ENCODE measurements at places on chromosomes 4 and X.

DNA sequence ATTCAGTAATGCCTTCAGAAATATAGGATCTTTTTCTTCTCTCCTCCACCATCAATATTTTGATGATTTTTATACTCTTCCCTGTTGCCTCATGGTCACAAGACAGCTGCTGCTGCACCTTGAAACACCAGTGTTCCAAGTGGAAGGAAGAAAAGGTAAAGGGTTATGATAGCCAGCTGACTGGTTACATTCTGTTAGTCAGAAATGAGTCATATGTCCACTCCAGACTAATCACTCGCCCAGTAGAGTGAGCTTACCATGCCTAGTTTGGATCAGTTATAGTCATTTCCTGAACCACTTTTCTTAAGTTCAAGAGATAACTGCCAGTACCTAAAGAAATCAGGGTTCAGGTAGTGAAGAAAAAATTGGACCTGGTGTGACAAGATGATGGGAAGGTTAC lies 532.3 kb upstream of the SMIM31 start:
- DNase-seq, result no peak

GRCh38 chr4:121069430-121069829 lies 2.9 kb downstream of the NDNF start:
- DNase-seq, result no peak

DNA sequence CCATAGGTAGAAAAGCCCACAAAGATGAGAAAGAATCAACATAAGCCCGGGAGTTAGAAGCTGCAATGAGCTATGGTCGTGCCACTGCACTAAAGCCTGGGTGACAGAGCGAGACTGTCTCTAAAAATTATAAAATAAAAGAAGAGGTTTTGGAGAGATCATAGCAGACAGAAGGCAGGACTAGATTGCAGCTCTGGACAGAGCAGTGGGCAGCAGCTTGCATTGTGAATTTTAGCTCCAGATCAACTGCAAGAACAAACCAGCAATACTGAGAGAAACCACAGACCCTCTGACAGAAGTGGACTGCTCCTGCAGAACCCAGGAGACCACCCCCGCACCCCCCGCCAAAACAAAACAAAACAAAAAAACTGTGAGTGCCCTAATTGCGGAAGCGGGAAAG lies 30.6 kb downstream of the SOWAHB start:
- DNase-seq, result no peak

GRCh38 chr4:172601195-172601594 lies 567.4 kb upstream of the GALNT7 start:
- DNase-seq, result no peak

DNA sequence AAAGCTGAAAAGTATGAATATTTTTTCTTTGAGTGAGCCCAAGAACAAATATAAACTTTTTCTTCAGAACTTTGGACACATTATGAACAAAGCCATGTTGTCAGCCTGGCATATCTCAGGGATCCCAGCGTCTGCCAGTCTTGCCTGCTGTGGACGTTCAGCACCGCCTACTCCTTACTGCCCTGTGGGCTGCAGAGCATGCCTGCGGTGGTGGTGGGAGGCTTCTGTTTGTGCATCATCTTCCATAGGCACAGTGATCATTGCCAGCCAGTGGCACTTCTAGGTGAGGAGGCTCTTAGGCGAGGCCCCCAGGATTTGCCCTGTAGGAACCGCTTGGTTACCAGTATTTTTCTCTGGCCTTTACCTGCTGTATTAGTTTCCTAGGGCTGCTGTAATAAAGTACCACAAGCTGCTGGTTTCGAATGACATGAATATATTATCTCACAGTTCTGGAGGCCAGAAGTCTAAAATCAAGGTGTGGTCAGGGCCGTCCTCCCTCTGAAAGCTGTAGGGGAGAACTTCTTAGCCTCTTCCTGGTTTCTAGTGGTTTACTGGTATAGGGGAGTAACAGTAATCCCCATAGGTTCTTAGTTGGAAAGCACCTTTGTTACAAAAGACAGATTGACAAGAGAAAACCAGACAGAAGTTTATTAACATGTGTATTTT lies 15.4 kb downstream of the ANXA3 start:
- DNase-seq, result no peak

DNA sequence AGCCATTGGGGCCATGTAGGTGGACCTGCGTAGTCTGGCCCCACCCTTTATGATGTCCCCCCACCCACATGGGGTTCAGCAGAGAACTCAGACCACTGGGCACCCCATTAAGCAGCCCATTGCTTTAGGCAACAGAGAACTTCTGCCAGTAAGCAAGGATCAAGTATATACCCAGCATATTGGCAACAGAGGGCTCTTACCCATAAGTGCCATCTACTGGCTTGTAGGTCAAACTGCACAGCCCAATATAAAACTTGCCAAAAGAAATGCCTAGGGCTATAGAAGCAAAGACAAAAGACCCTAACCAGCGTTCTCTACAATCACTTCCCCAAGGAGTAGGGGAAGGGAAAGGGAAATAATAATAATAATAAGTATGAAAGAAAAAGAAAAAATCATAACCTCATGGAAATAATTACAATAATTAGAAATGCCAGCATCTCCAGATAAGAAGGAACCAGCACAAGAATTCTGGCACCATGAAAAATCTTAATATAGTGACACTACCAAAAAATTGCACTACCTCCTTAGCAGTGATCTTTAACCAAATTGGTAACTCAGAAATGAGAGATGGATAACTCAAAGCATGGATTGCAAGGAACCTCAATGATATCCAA lies 1090.7 kb downstream of the FAT4 start:
- DNase-seq, result no peak

DNA sequence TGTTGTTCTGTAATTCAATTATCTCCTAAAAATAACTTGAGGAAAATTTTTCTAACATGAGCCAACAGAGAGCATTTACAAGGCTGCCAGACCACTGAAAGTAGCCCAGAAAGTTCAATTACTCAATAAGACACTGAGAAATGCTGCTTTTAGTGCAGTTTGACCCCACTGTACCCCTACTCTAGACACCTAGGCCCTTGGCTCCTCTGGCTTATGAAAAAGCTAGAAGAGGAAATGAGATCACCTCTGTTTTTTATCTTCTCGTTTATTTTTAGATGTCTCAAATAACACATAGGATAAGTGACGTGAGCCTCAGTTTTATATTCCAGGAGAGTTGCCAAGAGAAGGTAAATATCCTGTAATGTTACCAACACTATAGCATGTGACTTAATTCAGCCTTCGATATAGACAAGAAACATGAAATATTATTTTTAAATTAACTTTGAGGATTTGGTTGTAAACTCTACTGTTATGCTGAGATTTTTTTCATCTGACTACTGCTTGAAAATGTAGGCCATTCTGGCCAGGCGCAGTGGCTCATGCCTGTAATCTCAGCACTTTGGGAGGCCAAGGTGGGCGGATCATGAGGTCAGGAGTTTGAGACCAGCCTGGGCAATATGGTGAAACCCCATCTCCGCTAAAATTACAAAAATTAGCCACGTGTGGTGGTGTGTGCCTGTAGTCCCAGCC lies 24.4 kb downstream of the TNIP3 start:
- DNase-seq, result peak; percentile 64

DNA sequence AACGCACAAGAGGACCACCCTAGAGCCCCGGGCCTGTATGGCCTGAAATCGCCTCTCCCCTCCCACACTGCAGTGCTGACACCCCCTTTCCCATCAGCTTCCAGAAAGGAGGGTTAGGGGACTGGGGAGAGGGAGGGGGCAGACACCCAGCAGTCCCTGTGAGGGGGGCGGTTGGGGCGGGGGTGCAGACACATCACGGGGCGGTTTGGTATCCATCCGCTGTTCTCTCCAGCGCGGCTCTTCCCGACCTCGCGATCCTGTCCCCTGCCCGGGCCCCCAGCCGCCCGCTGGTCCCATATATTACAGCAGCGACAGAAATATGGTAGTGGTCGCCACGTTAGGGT lies 404 bp upstream of the GPRASP2 start:
- no peak for DNase-seq

- DNase-seq, result no peak
These were observed 232.8 kb downstream of the TRIML1 start for GRCh38 chr4:188372058-188372457.

- DNase-seq, result no peak
These were observed 216.2 kb downstream of the CEP135 start for GRCh38 chr4:56164907-56165306.

GRCh38 chr4:30768277-30768676 lies 48.1 kb downstream of the PCDH7 start:
- DNase-seq, result no peak

DNA sequence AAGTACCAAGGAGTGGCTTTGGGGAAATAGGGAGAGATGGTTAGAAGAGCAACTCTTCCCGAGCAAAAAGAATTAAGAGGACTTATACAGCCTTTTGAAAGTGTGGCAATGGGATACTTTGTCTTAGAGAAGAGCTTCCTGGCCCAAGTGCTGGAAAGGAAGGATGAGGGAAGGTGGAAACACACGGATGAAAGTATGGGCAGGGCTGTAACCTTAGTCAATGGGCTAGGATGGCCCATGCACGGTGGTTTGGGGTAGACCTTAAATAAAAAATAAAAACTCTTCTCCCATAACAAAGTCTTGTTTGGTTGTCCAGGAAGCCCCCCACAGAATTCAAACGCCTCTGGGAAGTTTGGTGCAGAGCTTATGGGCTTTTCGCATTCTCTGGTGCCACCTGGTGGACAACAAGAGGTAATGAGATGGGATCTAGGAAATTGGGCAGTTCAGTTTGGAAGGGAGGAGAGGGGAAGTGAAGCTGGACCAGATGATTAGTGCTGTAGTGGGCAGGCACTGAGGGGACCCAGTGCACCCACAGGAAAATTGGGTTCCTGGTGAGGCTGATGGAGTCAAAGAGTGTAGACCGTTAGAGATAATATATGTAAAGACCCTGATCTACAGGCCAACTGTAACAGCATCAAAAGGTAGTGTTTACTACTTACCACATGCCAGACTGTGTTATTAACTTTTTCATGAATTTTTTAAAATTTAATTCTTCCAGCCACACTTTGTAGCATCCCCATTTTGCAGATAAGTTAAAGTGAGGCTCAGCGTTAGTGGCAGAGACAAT lies 13.8 kb upstream of the ENOX2 start:
- peak; percentile 46 for DNase-seq

All from stimulated activated naive CD4-positive, alpha-beta T cell (primary cell).